Dorsolateral prefrontal cortex (tissue), 122 donors: ENCODE measurements at places on chromosomes 11 and 22. TPM values are rescaled to one million over a fixed set of nuclear protein-coding genes. Genes with fewer than 3 reads are reported as not detected.

GRCh38 chr11:96295369-96295768 lies 47.6 kb downstream of the MAML2 start:
- no peak for DNase-seq

DNA sequence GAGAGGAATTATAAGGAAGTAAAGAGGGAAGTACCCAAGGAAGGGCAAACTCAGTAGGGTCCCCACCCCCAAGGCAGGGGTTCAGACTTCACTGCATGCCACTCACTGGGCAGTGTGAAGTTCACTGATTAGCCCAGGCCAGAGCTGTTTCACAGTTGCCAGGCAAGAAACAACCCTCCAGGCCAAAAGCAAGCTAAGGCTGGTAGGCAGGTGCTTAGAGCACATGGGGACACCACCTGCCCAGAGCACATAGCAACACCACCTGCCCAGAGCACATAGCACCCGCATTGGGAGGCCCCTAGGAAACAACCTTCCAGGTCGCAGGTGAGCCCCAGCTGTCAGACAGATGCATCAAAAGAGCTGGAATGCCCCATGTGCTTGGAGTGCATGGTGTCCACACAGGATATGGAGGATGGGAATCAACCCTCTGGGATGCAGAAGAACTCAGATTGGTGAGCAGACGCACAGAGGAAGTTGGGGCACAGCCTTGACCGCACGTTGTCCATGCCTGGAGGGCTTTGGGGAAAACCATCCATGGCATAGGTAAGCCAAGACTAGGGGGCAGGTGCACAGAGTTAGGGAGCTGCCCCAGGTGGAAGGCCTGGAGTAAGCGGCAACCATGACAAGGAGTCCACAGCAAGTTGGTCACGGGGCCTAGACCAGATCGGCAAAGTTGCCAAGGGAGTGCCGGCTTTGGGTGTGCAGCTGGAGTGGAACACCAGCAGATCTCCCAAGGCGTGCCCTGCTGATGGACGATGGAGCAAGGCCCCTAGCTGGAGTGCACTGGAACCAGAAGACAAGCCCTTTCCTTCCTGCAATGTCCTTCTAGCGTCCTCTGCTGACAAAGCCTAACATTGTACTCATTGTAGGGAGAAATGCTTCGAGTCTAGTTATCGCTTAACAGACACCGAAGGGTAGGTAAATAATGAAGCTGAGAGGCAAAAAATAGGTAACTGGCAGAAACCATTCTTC lies 7.8 kb upstream of the TMEM216 start:
- DNase-seq = no peak

Gene KCNJ11
- 22.6 TPM for total RNA-seq

Gene GGTLC3
- not detected for total RNA-seq
